CD4-positive, alpha-beta T cell treated with Interleukin-4 for 4 hours (primary cell): ENCODE measurements at places on chromosomes 6 and 20.

- peak; percentile 61 for DNase-seq
Measured at GRCh38 chr6:32974016-32974333, 5.6 kb downstream of the BRD2 start.

DNA sequence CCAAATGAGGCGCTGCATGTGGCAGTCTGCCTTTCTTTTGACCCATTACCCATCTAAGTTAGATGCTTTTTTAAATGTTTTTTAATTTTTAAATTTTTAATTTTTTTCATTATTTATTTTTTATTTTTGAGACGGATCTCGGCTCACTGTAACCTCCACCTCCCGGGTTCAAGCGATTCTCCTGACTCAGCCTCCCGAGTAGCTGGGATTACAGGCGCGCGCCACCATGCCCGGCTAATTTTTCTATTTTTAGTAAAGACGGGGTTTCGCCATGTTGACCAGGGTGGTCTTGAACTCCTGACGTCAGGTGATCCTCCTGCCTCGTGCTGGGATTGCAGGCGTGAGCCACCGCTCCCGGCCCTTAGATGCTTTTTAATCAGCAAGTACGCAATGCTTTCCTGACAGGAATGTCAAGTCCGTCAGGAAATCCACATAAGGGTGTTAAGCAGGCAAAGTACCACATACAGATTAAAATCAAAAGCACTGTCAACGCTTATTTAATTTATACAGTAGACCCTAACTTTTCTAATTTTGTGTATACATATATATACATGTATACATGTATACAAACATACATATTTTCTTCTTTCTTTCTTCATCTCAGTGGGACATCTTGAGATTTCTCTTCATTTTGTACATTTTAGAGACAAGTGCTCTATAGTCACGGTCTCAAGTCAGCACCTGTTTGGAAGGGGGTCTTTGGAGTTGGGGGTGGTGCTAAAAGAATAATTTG lies 995 bp upstream of the GSTA4 start:
- peak; percentile 22 for DNase-seq

GRCh38 chr20:2911200-2911599 lies 37.9 kb downstream of the PTPRA start:
- DNase-seq: no peak

DNA sequence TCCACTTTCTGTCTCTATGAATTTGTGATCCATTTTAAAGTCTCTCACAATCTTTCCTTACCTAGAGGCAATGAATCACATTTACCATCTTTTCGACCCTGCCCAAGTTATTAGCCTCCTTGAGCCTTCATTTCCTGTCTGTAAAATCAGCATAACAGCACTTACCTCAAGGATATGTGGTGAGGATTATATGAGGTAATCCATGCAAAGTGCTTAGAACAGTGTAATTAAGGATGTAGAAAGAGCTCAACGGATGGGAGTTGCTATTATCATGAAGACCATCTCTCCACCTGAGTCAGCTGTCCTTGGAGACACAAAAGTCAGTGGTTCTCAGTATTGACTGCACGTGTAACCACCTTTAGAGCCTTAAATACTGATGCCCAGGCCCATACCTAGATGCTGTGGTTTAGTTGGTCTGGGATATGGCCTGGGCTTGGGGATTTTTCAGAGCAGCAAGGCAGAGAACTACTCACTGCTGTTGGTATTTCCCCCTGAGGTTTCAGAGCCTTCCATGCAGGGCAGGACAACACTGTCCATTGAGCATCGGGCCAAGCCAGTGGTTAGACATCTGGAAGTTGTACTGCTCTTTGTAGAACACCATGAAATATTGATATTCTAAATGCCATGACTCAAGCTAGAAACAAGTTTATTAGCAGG lies 55.8 kb downstream of the LYRM2 start:
- DNase-seq: no peak

- no peak for DNase-seq
Measured at GRCh38 chr6:5149891-5150290, 64.8 kb downstream of the PPP1R3G start.

GRCh38 chr6:31652925-31653724 lies 664 bp upstream of the BAG6 start:
- DNase-seq: no peak

DNA sequence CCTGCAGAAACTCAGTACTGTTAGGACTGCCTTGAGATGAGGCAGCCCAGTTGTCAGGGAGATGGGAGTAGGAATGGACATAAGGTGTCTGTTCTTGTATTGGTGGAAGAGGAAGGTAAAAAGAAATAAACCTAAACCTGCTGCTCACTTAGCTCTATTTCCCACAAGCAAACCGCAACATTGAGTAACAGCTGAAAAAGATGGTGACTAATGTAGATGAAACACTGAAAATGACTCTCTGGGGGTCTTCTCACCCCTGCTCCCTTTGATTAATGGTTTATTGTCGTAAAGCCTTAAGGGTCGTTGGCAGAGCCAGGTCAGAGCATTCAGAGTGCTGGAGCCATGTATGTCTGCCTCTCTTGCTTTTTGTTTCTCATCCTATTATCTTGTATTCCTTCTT lies 87.5 kb downstream of the FOXO3 start:
- DNase-seq: no peak

GRCh38 chr20:19964289-19965265 lies 52.6 kb upstream of the NAA20 start:
- no peak for DNase-seq

GRCh38 chr6:110554966-110555460 lies 78.6 kb upstream of the SLC22A16 start:
- no peak for DNase-seq
